ENCODE measurements at places on chromosomes 4 and X.

DNA sequence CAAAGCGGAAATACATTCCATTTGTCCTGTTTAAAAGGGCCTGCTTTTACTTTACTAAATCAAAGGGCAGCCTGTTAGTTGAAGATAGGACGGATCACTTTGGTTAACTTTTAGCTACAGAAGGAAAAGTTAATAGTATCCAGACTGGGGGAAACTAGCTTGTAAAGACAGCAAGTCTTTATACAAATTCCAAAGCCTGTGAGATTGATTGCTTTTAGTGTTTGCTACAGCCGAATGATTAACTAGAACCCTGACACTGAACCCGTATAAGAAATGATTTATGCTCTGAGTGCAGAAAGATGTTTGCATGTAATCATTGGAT, 93.4 kb downstream of the FRAS1 start:
- H3K27me3 ChIP-seq, result no peaks in the 10 kb centered on the region
- H3K36me3 ChIP-seq, result no peaks in the 10 kb centered on the region
- peaks cover 5% of the 10 kb centered on the region for H3K4me1 ChIP-seq
- H3K4me3 ChIP-seq, result no peak overlapping the region

DNA sequence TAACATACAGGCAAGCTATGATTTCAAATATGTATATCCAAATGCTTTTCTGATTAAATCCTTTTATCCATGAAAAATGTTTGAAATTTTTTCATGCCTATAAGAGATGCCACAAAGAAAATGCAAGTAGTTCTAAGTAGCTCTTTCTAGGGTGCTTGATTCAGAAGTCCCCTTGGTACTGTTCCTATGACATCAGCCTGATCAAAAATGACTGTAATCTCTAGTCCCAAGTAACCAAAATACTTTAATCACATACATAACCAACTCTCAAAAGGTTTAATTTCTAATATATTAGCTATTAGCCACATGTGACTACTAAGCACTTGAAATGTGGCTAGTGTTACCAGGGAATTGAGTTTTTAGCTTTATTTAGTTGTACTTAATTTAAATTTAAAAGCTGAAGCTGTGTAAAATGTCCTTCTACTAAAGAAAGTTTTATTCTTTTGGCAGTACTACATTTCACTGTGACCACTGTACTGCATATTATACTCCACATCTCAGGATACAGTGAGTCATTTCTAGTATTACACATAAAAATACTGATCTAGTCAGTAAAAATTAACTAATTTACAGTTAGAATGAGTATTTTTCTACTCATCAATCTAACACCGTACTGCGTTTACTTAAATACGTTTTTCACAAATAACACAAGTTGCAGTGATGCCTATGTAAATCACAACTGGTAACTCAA, 33.9 kb downstream of the FBXW7 start:
- DNase-seq, result no peak
- no peak overlapping the region for H3K27ac ChIP-seq
- H3K36me3 ChIP-seq, result no peaks in the 10 kb centered on the region

- H3K36me3 ChIP-seq, result no peaks in the 10 kb centered on the region
- H3K27me3 ChIP-seq, result no peaks in the 10 kb centered on the region
Observed at GRCh38 chr4:94559351-94559806, 107.6 kb downstream of the PDLIM5 start.

DNA sequence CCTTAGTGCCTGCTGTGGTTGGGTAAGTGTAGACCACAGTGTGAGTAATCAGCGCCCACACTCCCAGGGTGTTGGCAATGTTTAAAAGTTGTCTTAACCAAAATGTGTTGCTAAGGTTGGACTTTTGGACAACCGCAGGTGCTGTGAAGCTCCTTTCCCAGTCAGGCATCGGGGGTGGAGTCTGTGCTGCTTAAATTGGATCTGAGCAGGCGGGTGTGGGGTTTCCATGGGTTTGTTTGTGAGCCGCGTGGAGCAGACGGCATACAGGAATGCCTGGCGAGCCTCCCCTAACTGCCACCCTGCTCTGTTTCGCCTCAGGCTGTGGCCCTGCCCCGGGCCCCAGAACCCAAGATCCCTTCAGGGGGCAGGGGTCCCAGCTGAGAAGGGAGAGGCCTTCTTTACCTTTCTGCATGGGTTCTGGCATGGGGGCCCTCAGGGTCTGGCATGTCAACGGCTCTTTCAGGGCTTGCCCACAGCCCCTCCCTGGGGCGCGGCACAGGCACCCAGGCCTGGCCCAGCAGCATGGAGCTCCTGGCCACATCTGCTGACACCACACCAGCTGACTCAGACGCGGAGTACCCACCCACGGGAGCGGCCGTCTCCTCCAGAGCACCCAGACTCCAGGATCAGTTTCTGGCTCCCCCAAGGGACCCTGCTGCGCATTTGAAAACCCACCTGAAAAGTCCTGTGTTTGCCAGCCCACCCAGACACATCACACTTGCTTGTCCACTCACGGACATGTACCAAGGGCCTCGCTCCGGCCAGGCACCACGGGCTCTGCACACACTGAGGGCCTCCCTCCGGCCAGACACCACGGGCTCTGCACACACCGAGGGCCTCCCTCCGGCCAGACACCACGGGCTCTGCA, 5.1 kb upstream of the SPON2 start:
- no peak for DNase-seq
- no peak overlapping the region for H3K27ac ChIP-seq
- H3K36me3 ChIP-seq, result no peaks in the 10 kb centered on the region
- H3K4me1 ChIP-seq, result peaks cover 5% of the 10 kb centered on the region
- peaks cover 34% of the 10 kb centered on the region for H3K27me3 ChIP-seq
- H3K4me3 ChIP-seq, result no peak overlapping the region

GRCh38 chrX:154348114-154348531, 26.3 kb downstream of the FLNA start:
- H3K27me3 ChIP-seq, result no peaks in the 10 kb centered on the region
- DNase-seq, result no peak
- H3K36me3 ChIP-seq, result peaks cover 38% of the 10 kb centered on the region
- H3K4me3 ChIP-seq, result no peak overlapping the region

GRCh38 chr4:4268776-4269175, 20.8 kb upstream of the TMEM128 start:
- no peak for DNase-seq
- no peaks in the 10 kb centered on the region for H3K27me3 ChIP-seq
- no peak overlapping the region for H3K27ac ChIP-seq
- peaks cover 74% of the 10 kb centered on the region for H3K36me3 ChIP-seq
- H3K4me3 ChIP-seq, result no peak overlapping the region

DNA sequence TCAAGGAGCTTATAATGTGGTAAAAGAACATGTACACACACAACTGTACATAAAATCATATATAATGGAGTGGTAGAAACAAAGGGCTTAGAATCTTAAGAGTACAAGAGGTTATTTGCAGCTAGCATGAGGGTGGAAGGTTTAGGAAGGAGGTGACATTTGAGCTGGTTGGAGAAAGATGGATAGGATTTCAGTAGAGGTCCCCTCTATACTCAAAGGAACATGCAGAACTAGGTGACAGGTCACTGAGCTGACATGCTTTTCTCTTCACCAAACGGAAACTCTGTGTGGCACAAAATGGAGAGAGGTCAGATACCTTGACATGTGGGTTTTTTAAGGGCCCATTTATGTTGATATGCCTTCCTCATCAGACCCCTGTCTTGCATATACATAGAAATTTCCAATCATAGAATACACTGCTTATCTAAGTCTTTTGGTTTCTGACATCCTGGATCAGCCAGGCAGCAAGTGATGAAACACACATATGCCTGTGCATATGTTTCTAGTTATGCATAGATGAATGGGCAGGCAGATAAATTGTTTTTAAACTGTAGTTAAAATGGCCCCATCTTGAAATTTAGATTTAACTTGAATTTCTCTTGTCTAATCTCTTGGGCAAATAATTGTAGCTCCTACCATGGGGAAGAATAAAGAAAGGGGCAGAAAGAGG, 29.3 kb downstream of the CLCN5 start:
- H3K4me3 ChIP-seq, result no peak overlapping the region
- no peaks in the 10 kb centered on the region for H3K36me3 ChIP-seq
- H3K27me3 ChIP-seq, result no peaks in the 10 kb centered on the region
- peaks cover 2% of the 10 kb centered on the region for H3K4me1 ChIP-seq

GRCh38 chr4:164446516-164446915, 307.4 kb upstream of the SMIM31 start:
- H3K27me3 ChIP-seq, result no peaks in the 10 kb centered on the region
- H3K27ac ChIP-seq, result no peak overlapping the region
- H3K36me3 ChIP-seq, result no peaks in the 10 kb centered on the region
- no peak for DNase-seq
- H3K4me3 ChIP-seq, result no peak overlapping the region
- H3K4me1 ChIP-seq, result no peaks in the 10 kb centered on the region
